Smooth muscle cell of the coronary artery (primary cell): ENCODE measurements at places on chromosomes 11 and 22. TPM values are rescaled to one million over a fixed set of nuclear protein-coding genes. Genes with fewer than 3 reads are reported as not detected.

The ZNF215 gene
- total RNA-seq = 1.3 and 4.2 TPM in 2 replicates

The SORL1 gene
- total RNA-seq = 0.38 and 0.59 TPM in 2 replicates

The SAA1 gene
- total RNA-seq = 0.45 TPM in 1 of 2 replicates, not detected in the other

The ABCG4 gene
- under 0.01 and 0.15 TPM in 2 replicates for total RNA-seq

The CASP1 gene
- 5.9 and 56.3 TPM in 2 replicates for total RNA-seq

The MMP8 gene
- total RNA-seq = not detected in 2 replicates

The CDCA5 gene
- 0.35 and 2.2 TPM in 2 replicates for total RNA-seq

The MMP11 gene
- total RNA-seq = 11.0 and 18.5 TPM in 2 replicates

The SHANK2 gene
- total RNA-seq = 0.30 and 2.2 TPM in 2 replicates

The DEPDC5 gene
- total RNA-seq = 8.1 and 11.0 TPM in 2 replicates

The KRTAP5-1 gene
- not detected in 2 replicates for total RNA-seq

The NRIP3 gene
- total RNA-seq = 3.7 and 8.7 TPM in 2 replicates

The KRTAP5-10 gene
- not detected in 2 replicates for total RNA-seq

The HTR3A gene
- not detected in 2 replicates for total RNA-seq

The PATE2 gene
- 0.15 TPM in 1 of 2 replicates, not detected in the other for total RNA-seq

The OR52E8 gene
- total RNA-seq = not detected in 2 replicates

The IGLL1 gene
- not detected in 2 replicates for total RNA-seq

The C11orf86 gene
- total RNA-seq = not detected in 2 replicates

The UBE2L6 gene
- total RNA-seq = 37.1 and 111 TPM in 2 replicates

The APOA1 gene
- total RNA-seq = 1.1 and 103 TPM in 2 replicates

The C11orf97 gene
- not detected in 2 replicates for total RNA-seq

The GAL3ST1 gene
- total RNA-seq = not detected in 2 replicates

The OR52H1 gene
- 0.38 and 1.2 TPM in 2 replicates for total RNA-seq

The SYT13 gene
- 1.7 TPM in 1 of 2 replicates, not detected in the other for total RNA-seq

The GPR137 gene
- 6.9 and 7.1 TPM in 2 replicates for total RNA-seq

The TRIM22 gene
- 73.4 and 161 TPM in 2 replicates for total RNA-seq

The SERPING1 gene
- 1.4 and 8.2 TPM in 2 replicates for total RNA-seq
